Renal cortex interstitium (tissue), 15 donors: ENCODE measurements at places on chromosomes 6 and 20. TPM values are rescaled to one million over a fixed set of nuclear protein-coding genes. Genes with fewer than 3 reads are reported as not detected.

The NKAPL gene
- 3.2 TPM for polyA plus RNA-seq

The LY6G6F gene
- polyA plus RNA-seq, result 0.73 TPM

The SLC17A1 gene
- 32.4 TPM for polyA plus RNA-seq

- DNase-seq, result no peak
Measured at GRCh38 chr6:2436410-2437154, 191.2 kb upstream of the GMDS start.

- no peak for DNase-seq
Measured at GRCh38 chr6:163531122-163531521, 116.6 kb downstream of the QKI start.

GRCh38 chr6:75285283-75285639 lies 669 bp upstream of the TMEM30A start:
- DNase-seq, result no peak
